ENCODE measurements at places on chromosomes 2 and 18.

GRCh38 chr2:37653805-37654378, 17.6 kb downstream of the CDC42EP3 start:
- no peak for DNase-seq

DNA sequence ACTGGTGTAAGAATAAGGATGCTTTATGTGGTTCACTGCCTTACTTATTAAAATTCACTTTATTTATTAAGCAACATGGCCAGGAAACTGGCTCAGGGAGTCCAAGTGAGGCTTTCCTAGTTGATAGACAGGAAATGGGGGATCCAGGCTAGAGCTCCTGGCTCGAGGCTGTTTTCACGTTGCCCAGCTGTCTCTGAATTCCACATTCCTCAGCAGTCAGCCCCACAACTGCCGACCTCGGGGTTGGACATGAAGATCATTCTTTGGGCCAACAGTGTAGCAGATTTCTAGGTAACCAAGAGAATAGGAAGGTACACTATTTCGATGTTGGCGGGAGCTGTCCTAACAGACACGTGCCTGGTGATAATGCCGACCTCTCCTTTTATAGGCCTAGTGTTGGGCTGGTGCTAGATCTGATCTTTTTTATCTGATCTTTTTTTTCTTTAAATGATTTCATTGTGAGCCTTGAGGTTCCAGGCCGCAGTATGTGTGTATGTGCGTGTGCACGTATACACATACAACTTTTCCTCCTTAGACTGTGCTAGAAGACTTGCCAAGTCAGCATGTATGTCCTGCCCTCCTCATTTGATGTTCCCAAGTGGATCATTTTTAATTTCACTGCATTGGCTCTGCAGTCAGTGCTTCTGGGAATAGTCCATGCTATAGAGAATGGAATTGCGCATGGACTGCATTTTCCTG, 103.5 kb downstream of the CABLES1 start:
- no peak for DNase-seq

DNA sequence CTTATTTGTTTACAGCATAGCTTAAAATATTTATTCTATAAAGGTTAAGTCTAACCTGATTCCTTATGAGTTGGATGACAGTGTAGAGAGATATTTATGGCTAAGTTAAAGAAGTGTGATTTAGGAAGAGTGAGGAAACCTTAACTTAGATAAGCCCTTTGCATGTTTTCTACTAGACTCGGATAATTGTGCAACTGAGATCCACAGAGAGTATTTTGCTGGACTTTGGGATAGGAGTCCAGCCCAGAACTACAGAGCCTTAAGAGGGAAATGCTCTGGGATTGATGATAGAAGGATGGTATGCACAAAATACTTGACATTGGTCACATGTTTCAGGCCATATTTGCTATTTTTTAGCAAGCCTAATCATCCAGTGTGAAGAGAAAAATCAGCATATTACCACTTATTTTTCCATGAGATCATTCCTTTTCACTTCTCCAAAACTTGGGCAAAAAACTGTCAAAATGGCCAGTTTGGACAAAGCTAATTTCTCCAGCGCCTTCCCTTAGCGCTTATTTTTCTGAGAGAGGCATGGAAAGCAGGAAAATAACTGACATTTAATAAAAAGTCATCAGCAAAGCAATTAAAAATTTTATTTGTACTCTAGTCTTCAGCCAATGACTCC, 3.1 kb downstream of the CD28 start:
- no peak for DNase-seq

DNA sequence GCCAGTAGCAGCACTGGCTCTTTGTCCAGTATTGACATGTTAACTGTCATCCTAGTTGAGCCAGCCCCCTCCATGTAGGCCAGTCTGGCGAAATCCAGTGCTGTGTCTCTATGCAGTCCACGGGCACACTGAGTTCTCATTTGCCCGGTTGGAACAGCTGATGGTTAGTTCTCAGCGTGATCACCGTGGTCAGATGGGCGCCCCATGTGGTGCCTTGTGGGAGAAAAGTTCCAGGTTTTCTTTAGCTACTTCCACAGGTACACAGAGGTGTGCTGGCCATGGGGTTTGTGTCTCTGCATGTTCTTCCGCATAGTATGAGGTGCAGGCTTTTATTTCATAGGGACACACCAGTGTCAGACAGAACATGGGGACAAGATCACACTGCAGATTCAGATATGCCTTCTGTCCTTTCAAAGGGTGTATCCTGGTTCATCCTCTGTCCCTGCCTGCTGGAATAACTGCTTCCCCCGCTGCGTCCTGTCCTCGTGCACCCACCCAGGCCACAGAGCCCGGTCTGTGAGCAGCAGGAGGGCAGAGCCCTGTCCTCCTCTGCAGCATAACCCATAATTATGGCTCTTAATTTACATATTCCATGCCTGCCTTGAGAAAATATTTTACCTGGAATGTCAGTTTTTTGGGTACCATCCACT, 334.1 kb downstream of the GBX2 start:
- no peak for DNase-seq

DNA sequence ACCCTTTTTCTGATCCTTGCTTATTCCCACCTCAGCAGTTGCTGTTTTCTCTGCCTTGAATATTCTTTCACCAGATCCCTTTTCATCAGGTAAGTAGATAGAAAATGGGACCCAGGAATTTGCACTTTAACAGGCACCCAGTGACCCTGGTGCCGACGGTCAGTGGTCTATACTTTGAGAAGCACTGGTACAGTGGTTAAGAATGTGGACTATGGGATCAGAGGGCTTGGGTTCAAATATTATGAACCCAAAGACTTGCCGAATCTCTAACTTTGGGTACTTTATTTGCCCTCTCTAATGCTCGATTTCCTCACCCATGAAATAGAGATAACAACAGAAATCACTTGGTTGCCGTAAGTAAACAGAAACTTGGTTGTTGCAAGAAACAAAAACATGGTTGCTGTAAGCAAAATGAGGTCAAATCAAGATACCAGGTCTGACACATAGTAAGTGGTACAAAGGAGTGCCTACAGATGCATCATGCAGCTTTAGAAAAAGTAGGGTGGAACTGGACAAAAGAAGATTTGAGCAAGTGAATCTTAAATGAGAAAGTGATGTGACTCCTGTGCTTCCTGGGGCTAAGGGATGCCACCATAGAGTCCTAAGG, 69.5 kb upstream of the GLS start:
- no peak for DNase-seq

- DNase-seq: no peak
These were observed 154.0 kb downstream of the PMAIP1 start for GRCh38 chr18:60053747-60054304.

GRCh38 chr2:237341872-237342271, 72.1 kb downstream of the COL6A3 start:
- DNase-seq: no peak

GRCh38 chr2:62672601-62673000, 32.9 kb upstream of the EHBP1 start:
- no peak for DNase-seq

GRCh38 chr18:55275039-55275901, 312.7 kb downstream of the TCF4 start:
- DNase-seq: no peak

DNA sequence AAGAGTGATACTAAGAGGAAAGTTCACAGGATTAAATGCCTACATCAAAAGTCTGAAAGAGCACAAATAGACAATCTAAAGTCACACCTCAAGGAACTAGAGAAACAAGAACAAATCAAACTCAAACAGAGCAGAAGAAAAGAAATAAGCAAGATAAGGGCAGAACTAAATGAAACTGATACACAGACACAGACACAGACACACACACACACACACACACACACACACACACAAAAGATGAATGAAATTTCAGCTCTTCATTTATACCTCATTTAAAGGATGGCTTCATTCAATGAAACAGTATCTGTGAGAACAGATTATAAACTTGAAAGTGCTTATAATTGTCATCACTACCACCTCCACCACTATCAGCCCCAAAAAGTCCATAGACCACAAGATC, 428.9 kb downstream of the MBD2 start:
- DNase-seq: no peak

- DNase-seq: no peak
These were observed 444.4 kb upstream of the HNRNPA3 start for GRCh38 chr2:176768185-176768584.
